ENCODE measurements at places on chromosomes 4 and X. TPM values are rescaled to one million over a fixed set of nuclear protein-coding genes. Genes with fewer than 3 reads are reported as not detected.
A peak's percentile ranks its signal among the peaks of the same experiment; 100 is the strongest.

GRCh38 chr4:177041356-177041755, 248.6 kb upstream of the VEGFC start:
- no peak overlapping the region for H3K27ac ChIP-seq
- DNase-seq = no peak
- no peak overlapping the region for H3K4me3 ChIP-seq
- no peaks in the 10 kb centered on the region for H3K36me3 ChIP-seq
- no peaks in the 10 kb centered on the region for H3K27me3 ChIP-seq

GRCh38 chrX:155068165-155068564, 2.8 kb downstream of the CMC4 start:
- no peaks in the 10 kb centered on the region for H3K4me1 ChIP-seq
- no peak overlapping the region for H3K4me3 ChIP-seq
- no peak for DNase-seq
- H3K27ac ChIP-seq = no peak overlapping the region
- no peaks in the 10 kb centered on the region for H3K27me3 ChIP-seq
- no peaks in the 10 kb centered on the region for H3K36me3 ChIP-seq

- H3K4me3 ChIP-seq = no peak overlapping the region
- no peak overlapping the region for H3K27ac ChIP-seq
- H3K27me3 ChIP-seq = no peaks in the 10 kb centered on the region
- no peaks in the 10 kb centered on the region for H3K4me1 ChIP-seq
- DNase-seq = no peak
These were observed 91.7 kb downstream of the PHOX2B start for GRCh38 chr4:41656572-41657520.

- H3K36me3 ChIP-seq = no peaks in the 10 kb centered on the region
- no peak for DNase-seq
- no peak overlapping the region for H3K27ac ChIP-seq
- no peaks in the 10 kb centered on the region for H3K4me1 ChIP-seq
- no peaks in the 10 kb centered on the region for H3K27me3 ChIP-seq
These were observed 93.3 kb downstream of the PRDM5 start for GRCh38 chr4:120829113-120829831.

GRCh38 chr4:95107004-95107403, 349.2 kb downstream of the BMPR1B start:
- DNase-seq = no peak
- no peak overlapping the region for H3K27ac ChIP-seq
- no peaks in the 10 kb centered on the region for H3K4me1 ChIP-seq
- H3K27me3 ChIP-seq = no peaks in the 10 kb centered on the region

- H3K36me3 ChIP-seq = no peaks in the 10 kb centered on the region
- H3K4me3 ChIP-seq = no peak overlapping the region
- DNase-seq = no peak
- no peaks in the 10 kb centered on the region for H3K27me3 ChIP-seq
These were observed 446.9 kb downstream of the IL15 start for GRCh38 chr4:142083264-142083663.

GRCh38 chr4:119493419-119493818, 135.2 kb downstream of the PDE5A start:
- H3K4me3 ChIP-seq = no peak overlapping the region
- peaks cover 9% of the 10 kb centered on the region for H3K36me3 ChIP-seq
- H3K27me3 ChIP-seq = no peaks in the 10 kb centered on the region
- H3K4me1 ChIP-seq = no peaks in the 10 kb centered on the region
- no peak for DNase-seq

GRCh38 chr4:153439831-153440230, 26.3 kb upstream of the TMEM131L start:
- H3K27ac ChIP-seq = no peak overlapping the region
- H3K27me3 ChIP-seq = no peaks in the 10 kb centered on the region
- no peak for DNase-seq
- H3K4me3 ChIP-seq = no peak overlapping the region
- H3K4me1 ChIP-seq = no peaks in the 10 kb centered on the region
- H3K36me3 ChIP-seq = no peaks in the 10 kb centered on the region

DNA sequence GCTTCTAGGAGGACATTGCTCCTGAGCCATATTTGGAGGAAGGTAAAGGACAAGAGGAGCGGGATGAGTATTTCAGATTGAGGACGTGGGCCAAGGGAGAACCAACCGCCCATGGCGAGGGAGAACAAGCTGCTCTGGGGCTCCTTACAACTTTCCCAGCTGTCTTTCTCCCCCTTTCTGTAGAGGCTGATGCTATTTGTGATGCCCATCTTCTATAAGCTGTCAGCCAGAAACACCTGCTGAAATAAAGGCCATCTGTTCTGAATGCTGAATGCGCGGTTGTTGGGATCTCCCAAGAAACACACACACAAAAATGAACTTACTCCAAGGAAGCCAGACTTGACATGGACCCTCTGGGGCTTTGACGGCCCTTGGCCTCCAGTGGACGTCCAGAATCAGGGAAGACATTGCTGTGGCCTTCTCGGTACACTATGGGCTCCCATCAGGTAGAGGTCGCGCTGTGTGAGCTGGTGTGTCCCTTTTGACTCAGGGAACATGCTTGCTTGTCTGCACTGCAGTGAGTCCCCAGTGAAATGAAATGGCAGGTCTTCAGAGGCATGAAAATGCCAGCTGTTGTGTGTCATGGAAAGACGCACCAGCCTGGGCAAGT, 30.9 kb downstream of the RWDD4 start:
- no peak overlapping the region for H3K4me3 ChIP-seq
- no peaks in the 10 kb centered on the region for H3K4me1 ChIP-seq
- no peaks in the 10 kb centered on the region for H3K27me3 ChIP-seq
- H3K27ac ChIP-seq = no peak overlapping the region

DNA sequence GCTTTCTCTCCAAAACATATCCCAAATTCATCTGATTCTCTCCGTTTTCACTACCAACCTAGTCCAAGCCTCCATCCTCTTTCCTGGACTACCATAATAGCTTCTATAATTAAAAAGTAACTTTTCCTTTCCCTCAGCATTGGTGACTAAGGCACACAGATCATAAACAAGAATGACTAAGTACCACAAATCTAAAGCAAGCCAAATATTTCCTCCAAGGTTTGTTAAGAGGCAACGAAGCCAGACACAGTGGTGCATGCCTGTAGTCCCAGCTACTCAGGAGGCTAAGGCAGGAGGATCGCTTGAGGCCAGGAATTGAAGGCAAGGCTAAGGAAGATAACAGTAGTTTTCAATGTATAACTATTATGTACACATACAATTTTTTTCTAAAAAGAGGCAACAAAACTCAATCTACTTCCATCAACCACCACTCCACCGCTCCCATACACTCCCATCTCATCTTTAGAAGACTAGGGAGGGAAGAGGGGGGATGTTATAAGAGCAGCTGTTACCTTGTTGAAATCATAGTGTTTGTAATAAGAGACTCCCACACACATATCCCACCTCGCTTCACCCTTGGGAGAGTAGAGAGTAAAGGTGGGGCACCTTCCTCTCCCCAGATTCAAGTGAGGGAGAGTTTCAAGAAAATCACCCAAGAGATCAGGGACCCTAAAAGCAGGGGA, 4.2 kb upstream of the JCHAIN start:
- H3K27me3 ChIP-seq = no peaks in the 10 kb centered on the region
- no peaks in the 10 kb centered on the region for H3K4me1 ChIP-seq
- no peaks in the 10 kb centered on the region for H3K36me3 ChIP-seq
- H3K27ac ChIP-seq = no peak overlapping the region
- no peak overlapping the region for H3K4me3 ChIP-seq

DNA sequence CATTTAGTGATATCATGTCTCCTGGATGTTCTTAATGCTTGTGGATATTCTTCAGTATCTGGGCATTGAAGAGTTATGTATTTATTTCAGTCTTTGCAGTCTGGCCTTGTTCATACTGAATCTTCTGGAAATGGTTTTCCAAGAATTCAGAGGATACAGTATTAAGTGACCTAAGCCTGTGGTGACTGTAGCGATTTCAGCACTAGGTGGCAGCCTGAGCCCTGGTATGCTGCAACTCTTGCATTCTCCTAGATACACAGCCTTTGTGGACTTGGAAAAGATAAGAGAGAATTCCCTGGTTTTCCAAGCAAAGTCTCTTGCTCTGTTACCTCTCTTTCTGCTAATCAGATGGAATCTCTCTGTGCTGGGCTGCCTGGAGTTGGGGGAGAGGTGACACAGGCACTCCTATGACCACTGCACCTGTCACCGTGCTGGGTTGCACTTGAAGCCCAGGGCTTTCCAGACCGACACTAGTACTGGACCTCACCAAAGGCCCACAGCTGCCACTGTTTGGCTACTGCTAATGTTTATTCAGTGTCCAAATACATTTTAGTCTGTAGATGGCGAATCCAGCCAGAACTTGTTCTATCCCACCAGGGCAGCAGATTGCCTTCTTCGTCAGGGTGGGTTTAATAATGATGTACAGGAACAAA, 19.3 kb upstream of the SPIN2A start:
- no peaks in the 10 kb centered on the region for H3K4me1 ChIP-seq
- H3K4me3 ChIP-seq = no peak overlapping the region
- DNase-seq = peak; percentile 47
- H3K27me3 ChIP-seq = no peaks in the 10 kb centered on the region
- no peaks in the 10 kb centered on the region for H3K36me3 ChIP-seq
- H3K27ac ChIP-seq = no peak overlapping the region

FAT1 gene
- total RNA-seq = 243 TPM

MAGT1 gene
- total RNA-seq = 55.8 TPM

CD38 gene
- 2.6 TPM for total RNA-seq

AGTR2 gene
- total RNA-seq = not detected

PABPC5 gene
- total RNA-seq = 0.29 TPM

FDCSP gene
- 0.49 TPM for total RNA-seq

ZCCHC18 gene
- total RNA-seq = not detected

ADH1A gene
- total RNA-seq = 0.17 TPM
